Prostate gland (tissue), 2 donors: ENCODE measurements at places on chromosomes 1 and 21. TPM values are rescaled to one million over a fixed set of nuclear protein-coding genes. Genes with fewer than 3 reads are reported as not detected.

GRCh38 chr1:224182057-224182865 is 779 bp upstream of the DEGS1 start:
- no peak for DNase-seq

Gene KLHDC7A
- total RNA-seq, result 0.36 TPM

- DNase-seq, result no peak
These were observed 163.5 kb upstream of the LMO4 start for GRCh38 chr1:87165177-87165576.

- no peak for DNase-seq
These were observed 1502.5 kb downstream of the KCNT2 start for GRCh38 chr1:195105773-195106172.

DNA sequence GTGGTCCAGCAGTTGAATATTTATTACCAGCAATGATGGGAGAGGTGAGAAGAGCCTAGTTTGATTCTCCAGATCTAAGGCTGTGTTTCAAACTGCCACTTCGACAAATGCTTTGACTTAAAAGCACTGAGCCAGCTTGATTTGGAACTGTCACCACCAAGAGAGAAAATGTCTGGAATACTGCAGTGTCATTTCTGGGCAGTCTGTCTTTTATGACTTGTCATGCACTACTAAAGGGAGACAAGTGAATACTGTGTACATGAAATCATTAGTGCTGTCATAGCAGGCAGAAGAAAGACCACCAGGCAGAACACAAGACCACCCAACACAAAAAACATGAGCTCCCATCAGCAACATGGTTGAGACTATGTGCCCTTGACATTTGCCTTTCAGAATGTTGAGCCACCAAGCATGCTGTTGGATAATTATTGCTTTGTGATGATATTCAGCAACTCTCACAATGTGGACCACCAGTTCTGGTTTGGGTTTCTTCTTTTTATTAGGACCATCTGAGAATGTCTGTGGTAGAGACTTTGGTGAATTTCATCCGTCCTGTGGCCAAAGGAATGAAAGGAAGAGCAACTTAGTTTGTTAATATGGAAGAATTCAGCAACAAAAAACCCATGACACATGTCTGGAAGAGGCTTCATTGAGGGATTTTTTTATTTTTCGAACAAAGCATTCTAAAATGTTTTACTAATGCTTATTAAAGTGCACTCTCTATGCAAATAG is 125.8 kb downstream of the NTMT2 start:
- no peak for DNase-seq

Gene TLR5
- 7.4 TPM for total RNA-seq

DNA sequence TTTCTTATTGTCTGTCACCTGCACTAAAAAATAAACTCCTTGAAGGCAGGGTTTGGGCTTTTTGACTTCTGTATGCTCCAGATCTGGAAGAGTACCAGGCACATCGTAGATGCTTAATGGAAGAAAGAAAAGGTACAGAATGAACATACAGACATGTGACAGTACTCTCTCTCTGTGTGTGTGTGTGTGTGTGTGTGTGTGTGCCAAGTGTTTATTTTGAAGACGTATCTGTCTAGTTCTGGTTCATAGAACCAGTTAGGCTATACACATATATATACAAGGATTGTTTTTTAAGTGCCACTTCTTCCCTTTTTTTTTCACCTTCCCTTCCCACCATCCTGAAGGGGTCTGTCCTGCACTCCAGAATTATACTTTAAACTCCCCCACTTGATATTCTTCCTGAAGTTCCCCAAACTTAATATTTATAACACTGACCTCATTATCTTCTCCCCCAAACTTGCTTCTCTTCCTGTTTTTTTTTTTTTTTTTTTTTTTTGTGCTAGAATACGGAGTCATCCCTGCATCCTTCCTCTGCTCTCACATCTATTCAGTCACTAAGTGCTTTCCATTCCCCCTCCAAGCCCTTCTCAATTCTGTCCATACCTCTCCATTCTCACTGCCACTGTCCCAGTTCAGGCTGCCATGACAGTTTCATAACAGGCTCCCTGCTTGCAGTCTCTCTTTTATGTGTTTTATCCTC is 5.4 kb upstream of the KCNA3 start:
- DNase-seq, result no peak

Gene KIF2C
- total RNA-seq, result 13.2 TPM

GRCh38 chr1:60952612-60953111 is 129.7 kb upstream of the NFIA start:
- no peak for DNase-seq

Gene HTR6
- not detected for total RNA-seq

Gene DISC1
- 9.3 TPM for total RNA-seq

- DNase-seq, result no peak
These were observed 4.9 kb downstream of the CD1A start for GRCh38 chr1:158259117-158259516.

DNA sequence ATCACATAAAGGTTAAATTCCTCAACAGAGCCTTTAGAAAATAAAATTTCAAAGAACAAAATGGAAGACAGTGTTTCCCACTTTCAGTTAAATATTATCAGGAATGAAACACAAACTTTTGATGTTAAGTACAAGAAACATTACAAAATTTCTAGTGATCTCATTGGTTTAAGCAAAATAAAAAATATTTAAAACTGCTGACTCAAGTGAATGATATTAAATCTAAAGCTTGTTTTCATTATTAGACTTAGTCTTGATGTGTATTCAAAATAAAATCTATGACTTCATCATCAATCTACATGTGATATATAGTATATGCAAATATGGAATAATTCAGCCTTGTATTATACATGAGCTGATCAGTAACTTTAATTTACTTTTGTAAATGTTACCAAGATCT is 584.9 kb downstream of the PTBP2 start:
- DNase-seq, result no peak
